ENCODE measurements at places on chromosomes 12 and 14. TPM values are rescaled to one million over a fixed set of nuclear protein-coding genes. Genes with fewer than 3 reads are reported as not detected.
A peak's percentile ranks its signal among the peaks of the same experiment; 100 is the strongest.

DNA sequence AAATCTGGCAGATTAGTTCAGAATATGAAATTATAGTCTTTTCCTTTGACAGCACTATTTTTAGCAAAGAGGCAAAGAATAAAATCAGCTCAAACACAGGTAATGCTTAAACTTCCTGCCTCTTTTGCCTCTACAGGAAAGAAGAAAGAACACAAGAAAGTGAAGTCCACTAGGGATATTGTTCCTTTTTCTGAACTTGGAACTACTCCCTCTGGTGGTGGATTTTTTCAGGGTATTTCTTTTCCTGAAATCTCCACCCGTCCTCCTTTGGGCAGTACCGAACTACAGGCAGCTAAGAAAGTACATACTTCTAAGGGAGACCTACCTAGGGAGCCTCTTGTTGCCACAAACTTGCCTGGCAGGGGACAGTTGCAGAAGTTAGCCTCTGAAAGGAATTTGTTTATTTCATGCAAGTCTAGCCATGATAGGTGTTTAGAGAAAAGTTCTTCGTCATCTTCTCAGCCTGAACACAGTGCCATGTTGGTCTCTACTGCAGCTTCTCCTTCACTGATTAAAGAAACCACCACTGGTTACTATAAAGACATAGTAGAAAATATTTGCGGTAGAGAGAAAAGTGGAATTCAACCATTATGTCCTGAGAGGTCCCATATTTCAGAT is 17.4 kb downstream of the TMPO start:
- no peak overlapping the region for H3K4me3 ChIP-seq
- no peaks in the 10 kb centered on the region for H3K4me1 ChIP-seq
- H3K27me3 ChIP-seq, result no peaks in the 10 kb centered on the region
- H3K27ac ChIP-seq, result no peak overlapping the region
- no peak for DNase-seq

GRCh38 chr12:112979041-112979680 is 842 bp downstream of the OAS2 start:
- H3K4me3 ChIP-seq, result peak overlapping the region; percentile 63
- H3K27me3 ChIP-seq, result no peaks in the 10 kb centered on the region
- DNase-seq, result no peak
- peak overlapping the region; percentile 88 for H3K27ac ChIP-seq
- no peaks in the 10 kb centered on the region for H3K36me3 ChIP-seq
- H3K4me1 ChIP-seq, result peaks cover 8% of the 10 kb centered on the region

DNA sequence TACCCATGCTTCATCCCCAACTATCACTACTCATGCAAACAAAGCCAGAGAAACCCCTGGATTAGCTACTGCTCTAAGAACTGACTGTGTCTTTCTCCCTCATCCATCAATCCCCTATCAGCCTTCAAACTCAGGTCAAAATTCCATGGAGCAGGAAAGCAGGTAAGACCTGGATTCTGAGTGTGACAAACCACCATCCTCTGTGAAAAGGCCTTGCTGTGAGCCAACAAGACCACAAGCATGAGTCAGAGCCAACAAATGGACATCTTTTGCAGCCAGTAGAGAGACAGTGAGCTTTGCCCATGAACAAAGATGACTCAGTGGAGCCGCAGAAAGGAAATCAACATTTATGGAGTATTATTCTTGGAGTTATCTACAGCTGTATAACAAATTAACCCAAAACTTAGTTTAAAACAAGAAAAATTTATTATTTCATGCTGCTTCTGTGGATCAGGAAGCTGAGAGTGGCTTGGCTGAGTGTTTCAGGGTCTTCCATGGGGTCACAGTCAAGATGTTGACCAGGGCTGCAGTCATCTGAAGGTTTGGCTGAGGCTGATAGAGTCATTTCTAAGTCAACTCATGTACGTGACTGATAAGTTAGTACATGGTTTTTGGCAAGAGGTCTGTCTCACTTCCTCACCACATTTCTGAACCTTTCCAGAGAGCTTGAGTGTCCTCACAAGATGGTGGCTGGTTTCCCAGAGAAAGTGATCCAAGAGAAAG is 61.1 kb downstream of the PITPNM2 start:
- DNase-seq, result no peak
- H3K36me3 ChIP-seq, result no peaks in the 10 kb centered on the region
- H3K4me3 ChIP-seq, result no peak overlapping the region
- no peaks in the 10 kb centered on the region for H3K27me3 ChIP-seq

GRCh38 chr12:106138633-106139421 is at the start of gene NUAK1:
Gene NUAK1 (minus strand): TSS chr12:106138954. CDS start chr12:106138653, 301 bp downstream.
- peak; percentile 79 for DNase-seq
- no peaks in the 10 kb centered on the region for H3K36me3 ChIP-seq
- peaks cover 16% of the 10 kb centered on the region for H3K4me1 ChIP-seq
- H3K4me3 ChIP-seq, result peak within 1 kb of the TSS; percentile 66
- peaks cover 12% of the 10 kb centered on the region for H3K27me3 ChIP-seq

- no peak overlapping the region for H3K27ac ChIP-seq
- H3K4me1 ChIP-seq, result peaks cover 3% of the 10 kb centered on the region
- no peaks in the 10 kb centered on the region for H3K36me3 ChIP-seq
- H3K27me3 ChIP-seq, result peaks cover 3% of the 10 kb centered on the region
- DNase-seq, result peak; percentile 91
Observed at GRCh38 chr14:64823305-64823861, 56.3 kb downstream of the SPTB start.

- DNase-seq, result no peak
- peaks cover 16% of the 10 kb centered on the region for H3K4me1 ChIP-seq
- no peak overlapping the region for H3K4me3 ChIP-seq
- H3K36me3 ChIP-seq, result no peaks in the 10 kb centered on the region
- no peak overlapping the region for H3K27ac ChIP-seq
Observed at GRCh38 chr12:103834942-103835341, 6.1 kb downstream of the NT5DC3 start.

Gene PIWIL1
- not detected for total RNA-seq

Gene LALBA
- total RNA-seq, result not detected

Gene KRT71
- total RNA-seq, result not detected
